ENCODE measurements at places on chromosomes 2 and 18. TPM values are rescaled to one million over a fixed set of nuclear protein-coding genes. Genes with fewer than 3 reads are reported as not detected.

DNA sequence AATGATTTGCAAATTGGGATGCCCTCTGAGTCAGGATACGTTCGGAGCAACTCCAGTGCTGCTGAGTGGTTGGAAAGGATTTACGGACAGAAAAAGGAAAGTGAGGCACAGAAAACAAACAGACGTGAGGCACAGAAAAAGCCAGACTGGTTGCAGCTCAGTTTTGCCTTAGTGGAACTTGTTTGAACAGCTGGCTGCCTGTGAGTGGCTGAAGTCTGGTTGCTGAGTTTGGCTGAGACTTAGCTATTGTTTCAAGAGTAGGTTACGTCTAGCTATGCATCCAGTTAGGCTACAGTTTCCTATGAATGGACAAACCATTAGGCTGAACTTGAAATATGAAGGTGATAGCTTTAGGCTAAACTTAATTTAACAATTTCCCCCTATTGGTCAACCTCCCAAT, 256.6 kb downstream of the VAPA start:
- no peak for DNase-seq

GRCh38 chr2:51734115-51734514, 702.2 kb upstream of the NRXN1 start:
- DNase-seq, result no peak

DNA sequence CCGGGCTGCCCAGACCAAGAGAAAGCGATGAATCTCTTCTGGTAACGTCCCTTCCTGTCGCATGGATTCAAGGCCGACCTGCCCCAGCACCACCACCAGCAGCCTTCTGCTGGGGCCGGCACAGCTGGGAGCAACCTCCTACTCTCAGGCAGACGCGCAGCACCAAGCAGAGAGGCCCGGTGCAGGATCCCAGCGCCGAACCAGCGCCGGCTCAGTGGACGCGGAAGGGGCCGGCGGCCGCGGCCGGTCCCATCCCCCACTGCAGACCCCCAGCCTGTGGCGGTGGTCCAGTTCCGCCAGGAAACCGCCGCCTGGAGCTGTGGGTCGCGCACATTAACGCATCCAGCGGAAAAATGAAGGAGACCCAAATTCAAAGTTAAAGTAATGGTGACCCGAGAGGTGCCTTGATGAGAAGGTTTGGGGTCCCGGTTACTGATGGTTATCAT, 525 bp upstream of the MAL start:
- no peak for DNase-seq

DNA sequence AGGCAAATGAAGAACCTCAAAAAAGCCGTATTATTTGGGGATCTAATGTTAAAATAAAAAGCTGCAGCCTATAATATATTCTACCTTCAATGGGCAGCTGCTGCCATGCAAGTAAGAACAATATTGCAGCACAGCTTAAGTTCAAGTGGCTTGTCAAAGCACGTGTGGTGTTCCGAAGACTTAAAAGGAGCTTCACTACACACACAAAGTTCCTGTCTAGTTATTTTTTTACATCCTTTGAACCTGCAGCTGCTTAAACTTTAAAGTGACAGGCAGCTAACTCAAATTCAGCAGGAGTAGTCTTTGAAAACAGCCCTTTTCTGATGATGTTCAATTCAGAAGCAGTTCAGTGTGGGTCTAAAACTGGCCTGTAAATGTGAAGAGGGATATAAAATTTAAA, 85.8 kb upstream of the XIRP2 start:
- no peak for DNase-seq

DYSF gene
- 68.8 TPM for total RNA-seq

TNFAIP6 gene
- not detected for total RNA-seq

GRCh38 chr2:20928617-20929016, 105.7 kb upstream of the LDAH start:
- DNase-seq, result no peak

EFR3B gene
- 1.0 TPM for total RNA-seq

GRCh38 chr18:73715210-73715670, 432.4 kb downstream of the FBXO15 start:
- no peak for DNase-seq

ANKRD44 gene
- 16.6 TPM for total RNA-seq

RAB1A gene
- 132 TPM for total RNA-seq

PAX3 gene
- 2.3 TPM for total RNA-seq

- no peak for DNase-seq
These were observed at the start of gene INPP5D for GRCh38 chr2:233059797-233060500. INPP5D (plus strand) TSS chr2:233060342; CDS start chr2:233060479, 137 bp downstream.

DNA sequence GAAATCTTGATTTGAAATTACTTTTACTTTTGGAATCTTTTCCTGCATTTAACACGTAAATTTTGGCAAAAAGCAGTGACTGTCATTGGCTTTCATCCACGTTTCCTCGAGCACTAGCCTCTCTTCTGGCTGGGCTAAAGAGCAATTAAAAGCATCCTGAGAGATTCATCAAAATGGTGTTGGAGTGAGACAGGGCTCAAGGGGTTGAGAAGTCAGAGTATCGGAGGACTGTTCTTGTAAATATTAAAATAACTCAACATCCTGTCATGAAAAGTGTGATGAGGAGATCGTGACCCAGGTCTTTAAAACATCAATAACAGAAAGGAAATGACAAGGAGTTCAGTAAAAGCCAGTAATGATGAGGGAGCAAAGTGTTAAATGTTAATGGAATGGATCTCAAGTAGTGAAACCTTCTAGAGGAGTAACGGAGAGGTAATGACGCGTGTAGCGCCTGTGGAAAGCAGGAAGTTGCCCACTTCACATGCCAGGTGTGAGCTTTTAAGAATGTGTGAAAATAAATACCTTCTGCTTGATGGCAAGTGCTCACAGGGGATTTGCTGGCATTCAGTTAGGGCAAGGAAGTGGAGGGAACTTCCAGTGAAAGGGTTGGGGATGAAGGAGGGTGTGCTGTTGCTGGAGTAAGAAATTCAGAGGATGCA, 754.4 kb downstream of the ADCYAP1 start:
- DNase-seq, result no peak

DNA sequence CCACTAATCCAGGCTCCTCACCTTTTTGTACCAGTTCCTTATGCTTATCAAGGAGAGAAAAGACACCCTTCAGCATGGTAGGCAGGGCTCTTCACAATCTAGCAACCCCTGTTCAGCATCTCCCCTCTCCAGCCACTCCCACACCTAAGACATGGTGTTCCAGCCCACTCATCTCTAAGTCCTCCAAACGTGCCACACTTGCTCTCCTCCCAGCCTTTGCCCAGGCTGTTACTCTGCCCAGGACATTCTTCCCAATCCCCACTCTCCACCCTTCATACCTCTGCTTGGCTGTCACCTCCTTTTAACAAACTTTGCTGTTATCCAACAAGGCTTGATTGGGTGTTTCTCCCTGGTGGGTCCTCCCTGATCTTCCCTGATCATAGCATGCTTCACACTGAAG, 270.6 kb upstream of the CHAC2 start:
- DNase-seq, result no peak

DNA sequence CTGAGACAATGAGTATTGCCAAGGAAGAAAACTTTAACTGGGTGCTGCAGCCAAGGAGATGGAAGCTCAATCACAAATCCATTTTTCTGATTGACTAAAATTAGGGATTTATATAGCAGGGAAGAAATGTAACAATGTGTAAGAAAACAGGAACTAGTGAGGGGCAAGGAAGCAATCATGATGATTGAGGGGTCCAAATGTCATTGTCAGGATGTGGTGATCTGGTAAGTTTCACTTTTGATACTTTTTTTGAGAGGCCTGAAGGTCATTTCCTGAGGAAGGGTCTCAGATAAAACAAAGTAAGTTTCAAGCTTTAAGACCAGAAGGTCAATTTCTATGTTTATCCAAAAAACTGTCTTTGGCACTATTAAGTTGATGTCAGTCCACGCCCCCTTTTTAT, 12.0 kb upstream of the GCC2 start:
- no peak for DNase-seq

RABL2A gene
- 24.9 TPM for total RNA-seq

SP5 gene
- not detected for total RNA-seq

- DNase-seq, result no peak
These were observed 188.6 kb downstream of the CD226 start for GRCh38 chr18:69759046-69759445.

GRCh38 chr2:218990612-218991011, 2.6 kb downstream of the CRYBA2 start:
- no peak for DNase-seq
